ENCODE measurements at places on chromosomes 5 and 9. TPM values are rescaled to one million over a fixed set of nuclear protein-coding genes. Genes with fewer than 3 reads are reported as not detected.

DNA sequence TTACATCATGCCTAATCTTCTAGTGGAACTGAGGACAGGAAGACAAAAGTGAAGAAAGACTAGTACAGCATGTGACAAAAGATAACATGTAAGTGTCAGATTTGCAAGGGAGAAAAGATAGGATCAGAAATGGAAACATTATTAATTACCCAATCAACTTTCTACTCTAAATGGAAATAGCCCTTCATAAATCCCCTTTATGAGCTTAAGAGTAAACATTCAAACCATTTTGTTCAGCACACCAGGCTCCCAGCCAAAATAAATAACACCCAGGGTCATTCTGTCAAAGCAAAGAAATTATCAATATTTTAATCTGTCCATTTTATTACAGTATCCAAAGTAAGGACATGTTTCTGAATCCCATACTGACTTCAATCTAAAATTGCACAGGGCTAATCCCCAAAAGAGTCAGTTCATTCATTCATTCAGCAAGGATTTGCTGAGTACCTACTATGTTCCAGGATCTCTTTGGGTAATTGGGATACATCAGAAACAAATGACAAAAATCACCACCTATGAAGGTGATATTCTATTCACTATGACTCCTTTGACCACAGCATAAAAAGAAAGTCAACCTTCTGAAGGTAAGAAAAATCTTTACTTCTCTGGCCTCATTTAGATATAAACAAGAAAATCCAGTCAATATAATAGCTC is 5.3 kb downstream of the PRELID2 start:
- no peaks in the 10 kb centered on the region for H3K36me3 ChIP-seq
- DNase-seq = no peak
- H3K27ac ChIP-seq = no peak overlapping the region
- peaks cover 7% of the 10 kb centered on the region for H3K4me1 ChIP-seq
- peaks cover 9% of the 10 kb centered on the region for H3K27me3 ChIP-seq

Gene ZDHHC11B
- total RNA-seq = not detected

Gene CD72
- total RNA-seq = 8.1 TPM

Gene TSLP
- total RNA-seq = 0.42 TPM

Gene RNF38
- total RNA-seq = 32.1 TPM

GRCh38 chr5:2759091-2759490 is 7.6 kb upstream of the IRX2 start:
- H3K27ac ChIP-seq = no peak overlapping the region
- H3K4me1 ChIP-seq = no peaks in the 10 kb centered on the region
- DNase-seq = peak; percentile 22
- H3K36me3 ChIP-seq = peaks cover 2% of the 10 kb centered on the region

Gene STK32A
- not detected for total RNA-seq

DNA sequence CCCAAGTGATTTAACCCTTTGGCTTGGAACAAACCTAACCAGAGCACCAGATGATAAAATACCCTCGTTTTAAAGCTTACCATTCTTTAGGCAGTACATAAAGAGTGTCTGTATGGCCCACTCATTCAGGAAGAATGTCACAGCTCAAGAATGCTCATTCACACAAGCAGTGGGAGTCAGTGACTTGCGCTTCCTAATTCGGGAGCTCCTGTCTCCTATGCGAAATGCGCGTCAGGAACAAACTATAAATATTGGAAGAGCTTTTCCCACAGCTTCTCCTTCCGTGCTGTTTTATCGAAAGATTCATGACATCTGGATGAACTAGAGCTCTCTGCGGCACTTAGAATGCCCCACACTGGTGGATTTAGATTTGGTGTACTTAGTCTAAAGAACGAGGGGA is 66.6 kb downstream of the NTRK2 start:
- peaks cover 2% of the 10 kb centered on the region for H3K27me3 ChIP-seq
- no peaks in the 10 kb centered on the region for H3K36me3 ChIP-seq
- no peak overlapping the region for H3K4me3 ChIP-seq
- no peak overlapping the region for H3K27ac ChIP-seq

- H3K4me3 ChIP-seq = no peak overlapping the region
- H3K27me3 ChIP-seq = no peaks in the 10 kb centered on the region
- no peak overlapping the region for H3K27ac ChIP-seq
- no peaks in the 10 kb centered on the region for H3K4me1 ChIP-seq
Observed at GRCh38 chr5:169162407-169162806, 138.5 kb downstream of the SLIT3 start.

Gene ZNF474
- not detected for total RNA-seq

Gene TSSK1B
- total RNA-seq = not detected

- peaks cover 8% of the 10 kb centered on the region for H3K4me1 ChIP-seq
- H3K27ac ChIP-seq = no peak overlapping the region
- DNase-seq = no peak
- H3K27me3 ChIP-seq = no peaks in the 10 kb centered on the region
Observed at GRCh38 chr5:142314109-142314508, 10.7 kb downstream of the SPRY4 start.

Gene PAEP
- total RNA-seq = not detected

Gene PDCD1LG2
- 1.5 TPM for total RNA-seq

Gene PPP2R2B
- total RNA-seq = 0.12 TPM

All from activated CD4-positive, alpha-beta T cell treated with anti-CD3 and anti-CD28 coated beads, Interleukin-2, amount 10 ng/mL, durations not matched to agents 24 days and 14 days (primary cell).